Left forelimb (tissue), 1 donor: ENCODE measurements at places on chromosomes 3 and 15.

GRCh38 chr3:4292301-4292700 is 10.9 kb upstream of the SETMAR start:
- DNase-seq, result no peak

DNA sequence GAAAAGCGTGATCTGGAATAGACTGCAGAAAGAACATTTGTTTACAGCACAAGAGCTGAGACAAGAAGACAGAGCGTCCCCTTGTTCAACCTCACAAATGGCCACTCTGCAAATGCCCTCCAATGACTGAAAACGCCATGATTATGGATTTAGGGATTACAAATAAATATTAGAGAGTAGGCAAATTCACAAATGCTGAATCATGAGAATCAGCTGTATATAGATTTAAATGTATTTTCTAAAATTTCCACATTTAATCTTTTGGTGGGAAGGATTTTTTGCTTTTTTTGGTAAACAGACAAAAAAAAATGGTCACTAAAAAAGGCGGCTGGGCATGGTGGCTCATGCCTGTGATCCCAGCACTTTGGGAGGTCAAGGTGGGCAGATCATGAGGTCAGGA is 10.6 kb upstream of the POLG start:
- no peak for DNase-seq

DNA sequence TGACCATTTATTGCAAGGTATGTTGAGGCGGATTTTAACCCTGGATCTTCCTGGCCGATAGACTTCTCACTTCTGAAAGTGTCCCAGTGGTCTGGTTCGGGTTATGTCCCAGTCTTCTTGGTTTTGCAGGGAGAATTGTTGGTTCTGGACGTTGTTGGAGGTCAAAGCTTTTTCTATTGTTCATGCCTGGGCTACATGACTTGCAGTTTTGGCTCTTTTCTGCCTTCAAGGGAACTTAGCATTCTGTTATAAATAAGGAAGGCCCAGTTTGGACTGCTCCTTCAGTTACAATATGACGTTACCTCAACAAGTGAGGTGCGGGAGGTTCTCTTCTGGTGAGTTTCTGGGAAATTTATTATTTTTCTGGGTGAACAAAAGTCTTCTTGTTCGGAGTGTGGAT is 614.3 kb downstream of the DIPK2A start:
- DNase-seq, result no peak

GRCh38 chr3:132912416-132912753 is 125.8 kb upstream of the TMEM108 start:
- no peak for DNase-seq

DNA sequence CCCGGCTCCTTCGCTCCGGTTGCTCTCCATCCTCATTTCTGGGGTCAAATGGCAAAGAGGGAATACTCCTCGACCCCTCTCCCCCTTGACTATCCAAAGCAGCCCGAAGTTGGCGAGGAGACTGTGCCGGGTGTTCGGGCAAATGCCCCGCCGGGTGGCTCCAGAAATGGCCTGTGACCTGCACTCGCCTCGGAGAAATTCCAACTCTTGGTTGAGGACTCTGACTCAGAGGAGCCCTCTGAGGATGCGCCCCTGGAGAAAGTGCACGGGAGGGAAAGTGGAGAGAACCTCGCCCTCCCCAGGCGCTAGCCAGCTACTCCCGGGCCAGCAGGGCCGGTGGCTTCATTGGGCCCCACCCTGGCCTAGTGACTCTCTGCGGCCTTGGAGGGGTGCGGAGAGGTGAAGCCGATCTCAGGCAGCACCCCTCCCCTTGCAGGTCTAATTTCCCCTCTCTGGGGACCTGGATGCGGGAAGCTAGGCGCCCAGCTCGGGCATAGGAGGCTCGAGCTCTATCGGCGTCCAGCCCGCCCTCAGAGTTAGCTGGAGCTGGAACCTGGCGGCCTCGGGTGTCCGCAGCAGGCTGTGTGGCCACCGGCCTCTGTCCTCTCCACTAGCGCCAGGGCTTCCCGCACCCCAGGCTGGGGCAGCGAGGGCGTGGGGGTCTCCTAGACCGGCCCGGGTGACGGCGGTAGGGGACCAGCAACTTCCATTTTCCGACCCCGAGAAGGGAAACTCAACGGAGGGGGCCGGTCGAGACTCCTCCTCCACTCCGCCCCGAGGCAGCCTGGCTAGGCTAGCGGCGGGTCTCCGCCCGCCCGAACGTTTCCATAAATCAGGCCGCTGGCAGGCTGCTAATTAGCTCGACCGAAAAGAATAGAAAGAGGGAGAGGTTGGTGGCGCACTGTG is 29.4 kb downstream of the NR2F2 start:
- DNase-seq, result peak; percentile 64

DNA sequence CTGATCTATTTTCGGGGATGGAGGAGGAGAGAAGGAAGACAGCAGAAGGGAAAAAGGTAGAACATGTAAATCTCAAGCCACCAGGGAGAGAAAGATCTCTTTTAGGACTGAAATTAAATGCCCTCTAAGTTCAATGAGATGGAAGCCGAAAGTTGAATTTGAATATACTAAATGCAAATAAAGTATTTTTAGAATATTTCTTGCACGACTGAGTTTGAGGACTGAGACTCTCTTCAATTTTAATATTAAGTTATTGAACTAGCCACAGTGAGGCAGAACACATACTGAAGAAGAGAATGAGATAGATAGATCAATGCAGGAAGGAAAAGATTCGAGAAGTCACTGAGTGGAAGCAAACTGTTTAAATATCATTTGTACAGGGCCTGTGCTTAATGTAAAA is 399.9 kb upstream of the CBLB start:
- no peak for DNase-seq

DNA sequence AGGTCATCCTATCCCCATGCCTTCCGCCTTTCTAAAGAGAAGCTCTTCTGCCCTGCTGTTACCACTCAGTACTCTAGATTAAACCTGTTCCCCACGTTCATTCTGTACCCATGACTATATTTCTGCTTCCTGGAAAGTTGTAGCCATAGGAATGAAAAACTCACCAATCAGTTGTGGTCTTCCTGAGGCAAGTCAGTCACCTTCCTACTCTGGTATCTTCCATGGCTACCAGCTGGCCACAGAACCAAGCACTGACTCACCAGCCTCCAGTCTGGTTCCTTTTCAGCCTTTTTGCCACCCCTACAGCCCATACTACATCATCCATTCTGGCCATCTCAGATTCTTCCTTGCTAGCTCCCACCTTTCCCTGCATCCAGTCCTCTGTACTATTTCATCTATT is 46.4 kb downstream of the TMEM44 start:
- no peak for DNase-seq

GRCh38 chr3:45387171-45387570 is 1.2 kb upstream of the LARS2 start:
- DNase-seq, result no peak
